AG09309 (cell line): ENCODE measurements at places on chromosomes 3 and 15.

GRCh38 chr3:175384569-175384968 lies 525.4 kb downstream of the NAALADL2 start:
- DNase-seq = no peak

DNA sequence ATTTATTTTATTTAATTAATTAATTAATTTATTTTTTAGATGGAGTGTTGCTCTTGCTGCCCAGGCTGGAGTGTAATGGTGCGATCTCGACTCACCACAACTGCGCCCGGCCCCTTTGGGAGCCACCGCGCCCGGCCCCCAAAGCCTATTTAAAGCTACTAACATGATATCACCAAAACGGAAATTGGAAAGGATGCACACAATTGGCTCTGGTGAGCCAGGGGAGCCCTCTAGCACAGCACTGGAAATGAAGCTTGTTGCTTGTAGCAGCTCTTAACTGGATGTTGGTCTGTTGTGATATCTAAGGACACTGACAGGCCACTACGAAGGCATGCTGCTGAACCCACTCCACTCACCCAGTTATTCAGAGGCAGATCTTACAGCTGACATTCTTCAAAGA lies 104.5 kb downstream of the IGF2BP2 start:
- DNase-seq = no peak

- no peak for DNase-seq
Observed at GRCh38 chr15:36449084-36449661, 130.3 kb upstream of the CDIN1 start.

GRCh38 chr15:99961011-99961441 lies 227.8 kb upstream of the LYSMD4 start:
- DNase-seq = no peak

DNA sequence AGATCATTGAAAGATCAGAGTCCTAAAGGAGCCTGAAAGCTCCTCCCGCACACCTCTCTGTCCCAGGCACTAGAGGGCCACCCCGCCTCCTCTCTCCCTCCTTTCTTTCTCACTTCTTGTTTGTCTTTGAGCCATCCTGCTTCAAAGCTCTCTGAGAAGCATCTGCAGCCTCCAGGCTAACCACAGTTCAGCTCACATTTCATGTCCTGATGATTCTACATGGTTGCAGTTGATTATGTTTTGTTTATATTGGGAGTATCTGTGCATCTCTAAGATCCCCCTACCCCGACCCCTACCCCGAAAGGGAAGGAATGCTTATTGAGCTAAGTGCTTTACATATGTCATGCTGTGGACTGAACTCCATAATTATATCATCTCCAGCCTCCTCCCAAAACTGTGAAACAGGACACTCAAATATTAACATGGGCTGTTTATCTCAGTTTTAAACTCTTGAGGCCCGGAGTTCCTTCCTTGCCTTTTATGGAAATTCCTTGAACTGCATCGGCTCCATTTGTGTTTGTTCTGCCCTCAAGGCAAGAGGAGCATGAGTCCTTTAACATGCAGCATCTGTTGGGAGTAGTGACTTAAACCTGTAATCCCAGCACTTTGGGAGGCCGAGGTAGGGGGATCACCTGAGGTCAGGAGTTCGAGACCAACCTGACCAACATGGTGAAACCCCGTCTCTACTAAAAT lies 30.9 kb downstream of the MGLL start:
- no peak for DNase-seq

DNA sequence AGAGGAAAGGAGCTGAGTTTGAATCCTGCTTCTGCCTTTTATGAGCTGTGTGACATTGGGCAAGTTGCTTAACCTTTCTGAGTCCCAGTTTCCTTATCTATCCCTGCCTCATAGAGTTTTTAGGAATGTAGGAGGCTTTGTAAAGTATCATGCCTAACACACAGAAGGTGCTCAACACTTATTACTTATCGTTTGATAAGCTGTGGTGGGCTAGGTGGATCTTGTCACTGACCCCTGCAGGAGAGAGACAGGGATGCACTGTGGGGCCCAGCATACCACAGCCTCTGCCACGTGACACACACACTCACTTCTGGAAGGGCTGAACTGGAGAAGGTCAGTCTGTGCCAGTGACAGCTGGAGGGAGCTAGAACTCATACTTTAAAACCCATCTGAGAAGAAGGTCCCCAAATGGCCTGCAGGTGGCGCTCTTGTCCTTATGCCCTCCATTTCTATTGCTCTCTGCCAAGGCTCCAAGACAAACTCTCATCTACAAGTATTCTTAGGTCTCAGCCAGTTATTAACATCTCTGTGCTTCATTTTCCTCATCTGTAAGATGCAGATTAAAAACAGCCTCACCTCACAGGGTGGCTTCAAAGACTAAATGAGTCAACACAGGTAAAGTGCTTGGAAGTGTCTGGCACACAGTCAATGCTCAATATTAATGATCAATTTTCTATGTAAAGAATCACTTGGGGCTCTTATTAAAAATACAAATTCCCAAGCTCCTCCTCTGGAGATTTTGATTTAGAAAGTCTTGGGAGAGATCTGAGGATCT lies 57.5 kb upstream of the HACD2 start:
- DNase-seq = peak; percentile 79

DNA sequence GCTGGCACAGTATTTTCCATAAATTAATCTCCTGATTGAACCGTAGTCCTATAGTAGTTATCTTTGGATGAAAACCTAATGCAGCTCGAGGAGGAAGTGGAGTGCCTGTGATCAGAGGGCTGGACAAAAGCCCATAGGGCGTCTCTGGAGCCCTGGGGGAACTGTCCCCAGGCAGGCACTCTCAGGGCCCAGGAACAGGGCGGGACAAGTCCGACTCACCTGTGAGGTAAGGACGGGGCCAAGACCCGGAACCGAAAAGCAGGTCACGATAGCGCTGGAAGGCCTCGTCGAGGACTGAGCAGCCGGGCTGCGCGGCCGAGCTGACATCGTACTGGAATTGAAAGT lies 341 bp downstream of the HEXA start:
- no peak for DNase-seq

- DNase-seq = no peak
Observed at GRCh38 chr3:88542916-88543315, 393.2 kb downstream of the C3orf38 start.

GRCh38 chr15:101024073-101024695 lies 105.0 kb downstream of the LRRK1 start:
- DNase-seq = no peak

DNA sequence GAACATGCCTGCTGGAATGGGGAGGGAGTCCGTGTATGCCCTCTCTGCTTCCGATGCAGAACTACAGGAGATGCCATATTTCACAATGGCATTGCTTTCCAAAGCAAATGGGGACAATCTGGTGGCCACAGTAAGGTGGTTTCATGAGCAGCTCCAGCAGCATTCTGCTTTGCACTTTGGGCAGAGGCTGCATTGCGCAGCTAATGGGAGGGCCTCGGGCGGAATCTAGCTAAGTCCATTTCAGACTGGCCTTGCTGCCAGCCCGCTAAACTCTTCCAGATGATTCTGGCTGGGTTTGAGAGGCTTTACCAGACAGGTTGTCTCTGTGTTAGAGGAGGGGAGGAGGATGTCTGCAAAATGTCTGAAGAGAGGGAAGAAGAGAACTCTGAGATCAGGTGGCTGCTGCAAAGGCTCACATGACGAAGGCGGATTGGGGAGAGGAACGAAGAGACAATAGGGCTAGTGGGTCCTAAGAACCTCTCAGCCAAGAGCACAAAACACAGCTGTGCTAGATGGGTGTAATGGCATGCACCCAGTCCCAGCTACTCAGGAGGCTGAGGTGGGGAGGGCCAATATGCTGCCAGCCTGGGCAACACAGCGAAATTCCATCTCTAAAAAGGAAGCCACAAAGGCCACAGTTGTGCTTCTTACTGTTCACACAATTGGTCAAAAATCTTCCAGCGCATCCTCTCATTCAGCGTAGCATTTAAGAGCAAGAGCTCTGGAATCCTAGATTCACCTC lies 63.7 kb downstream of the BDH1 start:
- no peak for DNase-seq

- DNase-seq = no peak
Observed at GRCh38 chr15:57152666-57153539, 223.4 kb upstream of the CGNL1 start.
